Stimulated activated CD4-positive, alpha-beta T cell treated with anti-CD3 and anti-CD28 coated beads, Interleukin-4, amount 100 ng/mL, for 48 hours (primary cell): ENCODE measurements at places on chromosomes 2 and 18.

DNA sequence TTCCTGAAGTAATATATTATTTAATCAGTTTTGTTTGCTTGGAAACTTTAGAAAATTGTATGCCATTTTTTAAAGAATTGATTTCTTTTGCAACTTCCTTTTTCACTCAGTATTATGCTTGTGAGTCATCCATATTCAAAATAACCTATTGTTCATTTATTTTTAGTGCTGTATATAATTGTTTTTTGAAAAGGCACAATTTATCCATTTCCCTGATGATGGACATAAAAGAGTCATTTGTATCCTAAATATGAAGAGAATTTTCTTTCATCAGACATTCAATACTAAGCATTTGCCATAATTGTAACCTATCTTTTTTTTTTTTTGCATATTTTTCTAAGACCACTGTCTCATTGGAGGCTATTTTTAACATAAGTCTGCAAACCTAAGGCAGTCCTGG, 134.1 kb upstream of the SERPINE2 start:
- DNase-seq, result no peak

- DNase-seq, result no peak
Observed at GRCh38 chr2:237819231-237819630, 20.7 kb downstream of the RBM44 start.

GRCh38 chr18:35707674-35708073, 126.1 kb downstream of the GALNT1 start:
- DNase-seq, result no peak

- DNase-seq, result no peak
Observed at GRCh38 chr2:190528521-190529001, 6.0 kb downstream of the NEMP2 start.

DNA sequence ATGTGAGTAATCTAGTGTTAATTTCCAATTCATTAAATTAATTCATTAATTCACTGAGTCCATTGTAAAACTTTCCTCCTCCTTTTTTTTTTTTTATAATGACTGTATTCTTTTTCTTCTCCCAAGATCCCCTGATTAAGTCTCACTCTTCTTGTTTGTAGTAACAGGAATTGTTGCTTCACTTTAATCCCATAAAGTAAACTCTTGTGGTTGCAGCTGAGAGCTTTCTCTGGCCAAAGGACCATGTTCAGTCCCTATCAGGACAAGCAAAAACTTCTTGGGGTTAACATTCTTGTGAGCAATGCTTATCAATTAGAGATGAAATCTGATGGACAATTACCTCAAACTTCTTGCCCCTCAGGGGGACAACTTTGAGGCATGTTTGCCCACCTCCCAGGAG, 400.2 kb upstream of the SPHKAP start:
- DNase-seq, result no peak

DNA sequence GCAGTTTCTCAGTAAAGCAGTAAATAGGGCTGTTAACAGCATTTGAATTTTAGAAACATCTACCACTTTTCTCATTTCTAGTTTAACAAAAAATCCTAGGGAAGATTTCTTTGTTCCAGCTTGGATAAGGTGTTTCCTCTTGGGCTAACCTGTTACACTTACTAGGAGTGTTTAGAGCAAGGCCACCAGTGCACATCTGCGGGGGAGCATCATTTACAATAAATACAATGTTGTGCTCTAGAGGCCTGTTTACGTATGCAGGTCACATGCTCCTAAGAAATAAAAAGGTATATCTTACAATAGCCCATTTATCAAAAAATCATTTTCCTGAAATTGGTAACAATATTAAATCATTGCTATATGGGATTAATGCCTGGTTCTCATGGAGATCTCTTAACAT, 8.1 kb downstream of the ZNF638 start:
- DNase-seq, result no peak

DNA sequence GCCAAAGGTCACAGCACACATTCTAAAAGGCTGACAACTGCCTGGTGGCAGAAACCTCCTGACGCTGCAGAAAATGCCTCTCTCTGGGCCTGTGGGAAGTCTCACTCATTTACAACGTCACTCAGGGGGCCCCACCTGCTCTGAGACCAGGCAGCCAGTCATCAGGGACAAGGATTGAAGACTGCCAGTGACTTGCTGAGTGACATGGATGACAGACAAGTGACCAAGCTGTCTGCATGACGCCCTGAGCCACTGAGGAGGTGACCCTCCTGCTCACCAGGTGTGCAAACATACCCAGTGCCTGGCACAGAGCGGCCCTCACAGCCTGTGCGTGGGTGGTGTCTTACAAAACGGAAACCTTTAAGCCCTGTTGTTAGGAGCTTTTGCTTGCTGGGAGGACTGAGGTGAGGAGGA, 392.4 kb downstream of the TNS1 start:
- DNase-seq, result peak; percentile 40

- DNase-seq, result no peak
Observed at GRCh38 chr18:51559902-51560287, 362.4 kb upstream of the MEX3C start.

DNA sequence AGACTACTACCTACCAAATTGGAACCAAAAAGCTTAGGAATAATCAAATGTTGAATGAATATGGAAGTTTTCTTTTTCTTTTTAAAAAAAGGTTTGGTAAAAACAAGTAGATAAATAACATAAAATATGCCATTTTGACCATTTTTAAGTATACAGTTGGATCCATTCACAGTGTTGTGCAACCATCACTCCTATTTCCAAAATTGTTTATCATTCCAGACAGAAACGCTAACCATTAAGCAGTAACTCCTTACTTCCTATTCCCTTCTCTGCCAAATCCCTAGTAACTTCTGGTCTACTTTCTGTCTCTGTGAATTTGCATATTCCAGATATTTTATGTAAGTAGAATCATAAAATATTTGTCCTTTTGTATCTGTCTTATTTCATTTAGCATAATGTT, 39.8 kb downstream of the CD302 start:
- DNase-seq, result no peak
